Urinary bladder (tissue), 4 donors: ENCODE measurements at places on chromosomes 7 and 10. TPM values are rescaled to one million over a fixed set of nuclear protein-coding genes. Genes with fewer than 3 reads are reported as not detected.

Gene NUTM2E
- not detected for total RNA-seq

Gene COPS6
- total RNA-seq = 36.1 TPM

Gene AGR2
- total RNA-seq = 88.3 TPM

Gene TFPI2
- 19.3 TPM for total RNA-seq

Gene CYP3A5
- 29.9 TPM for total RNA-seq

Gene PPP1R17
- not detected for total RNA-seq

Gene RHBDD2
- total RNA-seq = 10.1 TPM

Gene IKZF1
- total RNA-seq = 7.8 TPM

Gene FUOM
- total RNA-seq = 5.2 TPM

Gene ATP6V0E2
- 8.2 TPM for total RNA-seq

Gene CADPS2
- 36.0 TPM for total RNA-seq

Gene DNAH11
- 0.32 TPM for total RNA-seq

Gene UBTD1
- total RNA-seq = 3.5 TPM

Gene TMEM236
- 1.2 TPM for total RNA-seq

Gene CD36
- total RNA-seq = 399 TPM

Gene SPDYE8
- total RNA-seq = not detected

Gene LFNG
- total RNA-seq = 16.8 TPM

Gene HDAC9
- 61.6 TPM for total RNA-seq

Gene SLC16A9
- 9.2 TPM for total RNA-seq

Gene NPTX2
- total RNA-seq = 7.2 TPM

Gene AKR1C4
- total RNA-seq = not detected

Gene JCAD
- total RNA-seq = 52.0 TPM

Gene RET
- 2.7 TPM for total RNA-seq

Gene PRSS1
- total RNA-seq = not detected

Gene PTN
- total RNA-seq = 91.1 TPM

Gene AMPH
- 15.3 TPM for total RNA-seq

Gene HMX2
- not detected for total RNA-seq
